ENCODE measurements at places on chromosomes 1 and 21.

DNA sequence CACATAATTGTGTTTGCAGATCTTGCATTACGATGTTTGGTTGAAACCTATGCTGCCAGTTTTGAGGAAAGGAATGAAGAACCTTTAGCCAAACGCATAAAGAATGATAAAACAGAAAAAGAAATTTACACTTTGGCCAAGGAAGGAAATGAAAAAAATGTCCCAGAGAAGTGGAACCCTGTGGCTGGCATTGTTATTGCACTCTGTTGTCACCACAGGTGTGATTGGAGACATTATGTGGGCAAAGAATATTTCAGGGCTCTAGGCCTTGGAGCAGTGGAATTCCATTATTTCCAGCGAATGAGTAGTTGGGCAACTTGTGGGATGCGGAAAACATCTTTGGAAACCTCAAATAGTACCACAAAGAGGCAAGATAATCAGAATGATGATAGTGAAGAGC lies 14.9 kb downstream of the TRMT13 start:
- no peak for DNase-seq

DNA sequence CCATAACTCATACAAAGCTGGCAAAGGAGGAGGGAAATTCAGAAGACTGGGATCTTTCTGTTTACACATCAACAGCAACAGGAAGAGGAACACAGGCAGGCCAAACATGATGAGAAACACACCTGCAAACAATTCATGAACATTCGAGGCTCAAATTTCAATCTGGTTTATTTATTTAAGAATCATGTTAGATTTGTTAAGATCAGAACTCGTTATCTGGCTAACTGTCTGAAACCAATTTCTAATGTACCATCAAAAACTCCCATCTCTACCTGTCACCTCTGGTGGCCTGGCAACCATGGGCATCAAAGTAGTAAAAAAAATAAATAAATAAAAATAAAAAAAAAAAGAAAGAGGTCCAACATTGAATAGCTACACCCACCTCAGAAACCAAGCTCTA lies 9.8 kb downstream of the LBR start:
- no peak for DNase-seq

- no peak for DNase-seq
Observed at GRCh38 chr1:217660353-217661062, 29.4 kb downstream of the SPATA17 start.

DNA sequence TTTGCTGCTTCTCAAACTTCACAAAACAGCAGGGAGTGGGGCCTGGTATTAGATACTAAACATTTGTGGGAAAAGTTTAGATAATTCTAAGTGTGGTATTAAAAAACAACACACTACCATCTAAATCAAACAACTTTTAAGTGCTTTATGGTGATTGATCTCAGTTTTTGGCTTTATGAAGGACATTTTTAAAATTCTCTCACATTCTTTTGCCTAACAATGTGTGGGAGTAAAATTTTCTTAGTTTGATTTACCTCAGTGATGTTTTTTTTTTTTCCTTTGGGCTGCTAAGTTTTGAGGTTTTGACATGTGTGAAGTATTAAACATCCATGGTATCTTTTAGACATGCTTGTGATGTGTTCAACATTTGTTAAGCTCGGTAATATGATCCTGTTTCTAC lies 116.2 kb downstream of the DISP1 start:
- DNase-seq, result no peak

- no peak for DNase-seq
Observed at GRCh38 chr1:230072296-230072695, 5.3 kb downstream of the GALNT2 start.

GRCh38 chr1:36525166-36525565 lies 42.5 kb upstream of the CSF3R start:
- no peak for DNase-seq

DNA sequence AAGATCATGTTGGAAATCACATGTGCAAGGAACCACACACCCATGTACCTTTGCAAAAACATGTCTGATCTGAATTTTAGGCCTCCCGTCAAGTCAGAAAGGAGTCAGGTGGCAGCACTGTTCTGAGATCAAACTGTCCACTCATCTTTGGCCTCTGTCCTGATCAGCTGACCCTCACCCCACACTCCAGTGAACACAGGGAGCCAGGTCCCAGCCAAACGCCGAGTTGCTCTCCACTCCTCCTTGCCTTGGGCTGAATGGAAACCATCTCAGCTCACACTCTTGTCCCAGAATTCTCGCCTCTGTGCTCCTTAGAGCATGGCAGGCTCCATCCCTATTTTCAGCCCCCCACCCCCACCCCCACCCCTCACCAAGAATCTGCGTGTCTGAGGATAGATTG lies 4.6 kb upstream of the RNF186 start:
- no peak for DNase-seq

DNA sequence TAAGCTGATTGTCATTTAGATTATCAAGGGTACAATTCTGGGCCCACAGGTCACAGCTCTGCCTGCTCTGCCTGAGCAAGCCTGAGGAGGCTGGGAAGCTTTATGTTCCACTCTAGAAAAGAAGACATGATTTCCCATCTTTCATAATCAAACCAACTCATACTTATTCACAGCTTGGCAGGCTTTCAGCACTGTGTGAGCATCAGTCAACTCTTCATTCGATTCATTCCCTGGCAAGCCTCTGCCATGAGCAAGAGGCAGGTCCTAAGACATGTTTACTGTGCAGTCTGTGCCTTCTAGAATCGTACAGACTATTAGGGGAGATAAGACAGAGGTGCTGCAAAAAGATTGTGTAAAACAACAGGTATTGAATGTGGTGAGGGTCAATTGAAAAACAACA lies 24.5 kb upstream of the KIRREL1 start:
- DNase-seq, result no peak

DNA sequence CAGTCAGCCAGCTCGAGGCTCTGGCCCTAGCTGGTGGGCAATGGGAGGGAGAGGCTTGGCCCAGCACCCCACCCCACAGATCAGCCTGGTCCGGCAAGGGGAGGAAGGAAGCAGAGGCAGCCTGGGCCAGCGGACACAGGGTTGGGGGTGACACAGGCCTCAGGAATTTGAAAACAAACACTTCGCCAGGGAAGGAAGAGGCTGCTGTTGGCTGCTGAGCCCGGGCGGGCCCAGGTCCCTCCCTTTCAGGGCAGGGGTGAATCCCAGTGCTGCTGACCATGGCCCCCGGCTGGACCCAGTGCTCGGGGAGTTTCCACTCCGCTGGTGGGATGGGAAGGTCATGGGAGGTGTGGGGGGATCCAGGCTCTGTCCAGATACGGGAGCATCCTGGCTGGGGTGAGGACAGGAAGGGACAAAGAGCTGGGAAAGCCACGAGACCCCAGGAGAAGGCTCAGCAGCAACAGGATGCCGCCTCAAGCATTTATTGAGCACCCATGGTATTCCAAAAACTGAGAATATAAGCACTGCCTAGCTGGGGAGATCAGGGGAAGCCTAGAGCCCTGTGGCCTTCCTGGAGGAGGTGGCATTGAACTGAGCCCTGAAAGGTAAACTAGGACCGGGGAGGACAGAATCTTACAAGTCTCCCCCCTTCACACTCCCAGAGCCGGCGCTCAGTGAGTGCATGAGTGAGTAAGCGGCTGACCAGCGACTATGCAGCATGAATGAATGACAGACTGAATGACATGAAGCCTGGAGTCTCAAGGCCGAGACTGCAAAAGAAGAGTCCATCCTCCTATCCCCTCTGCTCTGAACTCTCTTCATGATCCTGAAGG lies 26.2 kb upstream of the EPHA2 start:
- no peak for DNase-seq

DNA sequence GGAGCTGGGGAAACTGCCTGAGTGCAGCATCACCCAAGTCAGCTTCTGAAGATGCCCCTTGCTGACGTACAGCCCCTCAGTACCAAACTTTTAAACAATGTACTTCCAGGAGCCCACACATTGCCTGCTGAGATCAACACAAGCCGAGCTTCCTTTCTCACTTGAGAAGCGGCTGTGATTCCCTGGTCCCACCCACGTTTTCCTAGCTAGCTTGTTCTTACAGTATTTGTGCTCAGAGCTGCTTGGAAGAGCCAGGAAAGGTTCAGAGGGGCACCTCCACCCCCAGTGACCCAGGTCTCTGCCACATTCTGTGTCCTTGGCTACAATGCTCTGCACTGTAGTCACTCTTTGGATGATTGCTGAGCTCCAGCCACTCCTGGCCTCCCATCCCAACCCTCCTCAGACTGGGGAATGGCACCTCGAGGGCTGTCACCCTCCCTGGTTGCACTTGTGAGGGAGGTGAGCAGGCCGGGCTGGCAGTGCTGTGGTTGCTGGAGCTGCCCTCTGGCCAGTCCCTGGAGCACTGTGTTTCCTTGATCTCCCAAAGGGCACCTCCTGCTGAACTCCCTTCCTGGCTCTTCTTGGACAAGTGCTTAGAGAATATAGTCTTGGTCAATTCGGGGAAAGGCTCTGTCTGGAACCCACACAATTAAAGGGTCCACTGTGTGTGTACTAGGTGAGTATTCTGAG lies 355.1 kb downstream of the AJAP1 start:
- no peak for DNase-seq

- DNase-seq, result peak; percentile 33
Observed at GRCh38 chr1:241639623-241640148, 483 bp downstream of the CHML start.

DNA sequence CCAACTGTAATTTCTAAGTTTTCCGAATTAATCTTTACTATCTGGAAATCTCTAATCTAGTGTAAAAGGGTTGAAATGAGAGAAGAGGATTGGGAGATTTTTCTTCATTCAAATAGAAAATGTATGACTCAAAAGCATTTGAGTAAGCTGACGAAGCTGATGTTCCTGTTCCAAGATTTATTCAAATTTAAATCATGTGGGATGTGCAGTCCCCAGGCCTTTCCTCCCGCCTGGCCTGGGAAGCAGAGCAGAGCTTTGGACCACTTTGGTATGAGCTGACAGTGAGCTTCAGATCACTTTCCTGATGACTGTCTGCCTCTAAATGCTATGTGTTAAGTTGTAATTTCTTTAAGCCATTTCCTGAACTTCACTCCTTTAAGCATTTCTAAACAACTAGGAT lies 192.0 kb downstream of the DHRS3 start:
- DNase-seq, result no peak

DNA sequence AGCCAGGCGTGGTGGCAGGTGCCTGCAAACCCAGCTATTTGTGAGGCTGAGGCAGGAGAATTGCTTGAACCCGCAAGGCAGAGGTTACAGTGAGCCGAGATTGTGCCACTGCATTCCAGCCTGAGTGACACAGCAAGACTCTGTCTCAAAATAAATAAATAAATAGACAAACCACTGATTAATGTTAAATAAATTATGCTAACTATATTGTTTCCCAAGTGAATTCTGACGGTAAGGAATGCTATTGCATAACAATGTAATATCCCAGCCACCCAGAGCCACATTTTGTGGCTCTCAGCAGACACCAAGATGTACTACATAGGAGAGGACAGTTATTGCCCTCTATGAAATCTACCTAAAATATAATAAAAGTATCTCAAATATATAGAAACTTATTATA lies 55.4 kb downstream of the LPGAT1 start:
- no peak for DNase-seq

DNA sequence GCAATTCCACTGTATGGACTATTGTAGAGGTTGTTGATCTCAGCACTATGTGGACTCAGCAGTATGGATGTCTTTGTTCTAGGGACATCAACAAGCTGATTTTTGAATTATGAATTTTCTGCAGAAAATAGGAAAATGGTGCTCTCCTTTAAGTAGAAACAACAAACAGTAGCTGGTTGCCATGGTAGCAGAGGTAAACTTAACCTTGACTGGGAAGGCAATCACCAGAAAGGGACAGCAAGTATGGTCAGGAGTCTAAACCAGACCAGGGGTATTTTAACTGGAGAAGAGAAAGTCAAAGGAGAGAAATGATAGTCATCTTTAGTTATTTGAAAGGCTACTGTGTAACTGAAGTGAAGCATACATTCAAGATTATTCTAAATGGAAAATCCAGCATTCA lies 22.3 kb downstream of the WLS start:
- DNase-seq, result no peak

- DNase-seq, result no peak
Observed at GRCh38 chr1:60041783-60042182, 31.8 kb downstream of the C1orf87 start.

GRCh38 chr21:43626390-43626789 lies 32.9 kb downstream of the HSF2BP start:
- DNase-seq, result no peak

DNA sequence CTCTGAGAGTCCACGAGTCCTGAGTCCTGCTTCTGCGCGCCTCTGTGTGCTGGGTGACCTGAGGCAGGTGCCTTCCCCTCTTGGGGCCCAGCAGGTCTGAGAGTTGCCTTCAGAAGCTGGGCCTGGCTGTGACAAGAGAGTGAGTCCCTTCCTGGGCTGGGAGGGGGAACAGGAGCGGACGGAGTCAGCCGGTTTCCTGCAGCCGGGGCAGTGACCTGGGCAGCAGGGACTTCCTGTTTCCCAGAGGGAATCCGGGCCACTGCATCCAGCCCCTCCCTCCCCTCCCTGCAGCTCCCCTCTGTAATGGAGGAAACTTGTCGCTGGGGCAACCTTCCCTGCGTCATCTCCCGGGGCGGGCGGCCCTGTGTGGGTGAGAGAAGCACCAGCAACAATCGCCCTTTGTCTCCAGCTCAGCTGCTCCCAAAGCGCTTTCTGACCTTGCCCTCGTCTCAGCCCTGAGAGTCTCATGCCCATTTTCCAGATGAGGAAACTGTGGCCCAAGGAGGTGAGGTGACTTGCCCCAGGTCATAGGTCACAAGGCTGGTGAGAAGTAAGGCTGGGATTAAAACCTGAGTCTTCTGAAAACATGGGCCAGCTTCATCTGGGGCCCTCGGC lies 61.1 kb downstream of the SDC3 start:
- no peak for DNase-seq

DNA sequence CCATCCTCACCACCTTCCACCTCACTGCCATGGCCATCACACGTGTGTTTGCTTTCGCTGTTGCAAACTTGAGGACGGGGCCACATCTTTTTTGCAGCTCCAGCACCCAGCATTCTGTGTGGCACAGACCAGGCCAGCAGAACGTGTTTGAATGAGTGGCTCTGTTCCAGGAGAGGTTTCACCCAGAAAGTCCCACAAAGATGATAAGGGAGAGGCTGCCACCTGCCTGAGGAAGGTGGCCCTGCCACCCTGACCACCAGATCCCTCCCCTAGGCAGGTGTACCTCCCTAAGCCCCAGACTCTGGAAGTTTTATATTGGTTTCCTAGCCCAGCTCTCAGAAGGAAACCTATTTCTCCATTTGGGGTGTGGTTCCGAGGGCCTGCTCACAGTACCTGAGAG lies 252.1 kb downstream of the KAZN start:
- no peak for DNase-seq

- DNase-seq, result no peak
Observed at GRCh38 chr1:116981521-116982037, 20.0 kb upstream of the CD101 start.

DNA sequence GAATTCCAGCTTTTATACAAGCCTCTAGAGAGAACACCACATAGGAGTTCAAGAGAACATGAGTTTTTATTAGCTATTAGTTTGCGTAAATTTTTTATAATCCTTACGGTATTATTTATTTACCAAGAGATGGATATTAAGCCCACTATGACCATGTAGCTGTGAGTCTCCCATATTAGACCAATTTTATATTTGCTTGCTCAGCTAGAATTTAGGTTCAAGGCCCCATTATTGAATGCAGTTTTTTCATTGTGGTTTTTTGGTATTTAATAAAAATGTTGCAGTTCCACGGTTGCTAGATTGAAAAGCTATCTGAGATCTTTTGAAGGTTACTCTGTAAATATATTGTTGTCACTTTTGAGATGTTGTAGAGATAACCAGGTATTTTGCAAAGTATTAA lies 2.9 kb downstream of the PPP1R8 start:
- DNase-seq, result no peak

- no peak for DNase-seq
Observed at GRCh38 chr1:214991691-214992315, 90.7 kb upstream of the KCNK2 start.

GRCh38 chr21:35971824-35972223 lies 88.5 kb downstream of the SETD4 start:
- no peak for DNase-seq

GRCh38 chr1:208387908-208388811 lies 144.0 kb upstream of the PLXNA2 start:
- no peak for DNase-seq

Data from stimulated activated CD4-positive, alpha-beta T cell treated with anti-CD3 and anti-CD28 coated beads, Interleukin-4, amount 100 ng/mL, for 1 hour (primary cell).